Ascending aorta (tissue), 2 donors: ENCODE measurements at places on chromosomes 12 and 14. TPM values are rescaled to one million over a fixed set of nuclear protein-coding genes. Genes with fewer than 3 reads are reported as not detected.

RNASE3 gene
- total RNA-seq = not detected

TSPAN11 gene
- 5.2 TPM for total RNA-seq

ANKRD33 gene
- not detected for total RNA-seq

BEGAIN gene
- 5.9 TPM for total RNA-seq

MRPL42 gene
- total RNA-seq = 8.4 TPM

NCOR2 gene
- 134 TPM for total RNA-seq

FBXO21 gene
- total RNA-seq = 35.9 TPM

C14orf132 gene
- total RNA-seq = 23.9 TPM

CCNB1IP1 gene
- total RNA-seq = 12.6 TPM

MAP3K9 gene
- total RNA-seq = 0.96 TPM

RILPL2 gene
- 7.2 TPM for total RNA-seq

DNA sequence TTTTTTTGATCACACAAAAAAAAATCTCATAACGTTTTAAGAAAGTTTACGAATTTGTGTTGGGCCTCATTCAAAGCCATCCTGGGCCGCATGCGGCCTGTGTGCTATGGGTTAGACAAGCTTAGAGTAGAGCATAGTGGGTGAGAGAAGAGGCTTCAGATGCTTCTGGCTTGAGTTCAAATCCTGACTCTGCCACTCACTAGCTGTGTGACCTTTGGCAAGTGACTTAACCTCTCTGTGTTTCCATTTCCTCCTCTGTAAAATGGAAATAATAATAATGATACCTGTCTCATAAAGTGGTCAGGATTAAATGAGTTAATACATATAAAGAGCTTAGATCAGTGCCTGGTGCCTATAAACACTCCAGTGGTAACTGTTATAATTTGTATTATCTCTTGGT, 6.2 kb downstream of the P2RX4 start:
- no peak for DNase-seq

- DNase-seq = no peak
These were observed 76.5 kb downstream of the WNK1 start for GRCh38 chr12:828726-829395.

GRCh38 chr12:694734-695503, 31.7 kb upstream of the NINJ2 start:
- no peak for DNase-seq

- DNase-seq = no peak
These were observed 37.7 kb downstream of the YLPM1 start for GRCh38 chr14:74800780-74801179.

DNA sequence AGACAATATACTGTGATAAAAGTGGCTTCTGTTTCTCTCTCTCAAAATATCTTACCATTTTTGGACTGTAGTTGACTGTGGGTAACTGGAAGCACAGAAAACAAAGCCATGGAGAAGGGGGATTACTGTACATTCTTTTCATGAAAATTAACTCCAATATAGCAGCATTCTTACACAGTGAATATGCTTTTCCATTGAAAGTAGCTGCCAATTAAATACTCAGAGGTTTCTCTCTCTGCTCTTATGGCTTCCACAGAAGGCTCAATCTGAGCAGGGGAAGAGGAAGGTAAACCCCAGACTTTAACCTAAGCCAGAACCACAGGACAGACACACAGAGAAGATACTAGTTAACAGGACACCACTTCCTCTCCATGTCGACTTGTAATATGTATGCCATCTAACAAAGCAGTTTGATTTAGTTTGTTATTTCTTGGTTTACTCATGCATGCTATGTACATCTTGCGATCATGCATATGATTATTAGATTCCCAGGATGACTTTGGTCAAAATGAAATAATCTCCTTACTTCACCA, 150.2 kb downstream of the SSPN start:
- DNase-seq = no peak

DNA sequence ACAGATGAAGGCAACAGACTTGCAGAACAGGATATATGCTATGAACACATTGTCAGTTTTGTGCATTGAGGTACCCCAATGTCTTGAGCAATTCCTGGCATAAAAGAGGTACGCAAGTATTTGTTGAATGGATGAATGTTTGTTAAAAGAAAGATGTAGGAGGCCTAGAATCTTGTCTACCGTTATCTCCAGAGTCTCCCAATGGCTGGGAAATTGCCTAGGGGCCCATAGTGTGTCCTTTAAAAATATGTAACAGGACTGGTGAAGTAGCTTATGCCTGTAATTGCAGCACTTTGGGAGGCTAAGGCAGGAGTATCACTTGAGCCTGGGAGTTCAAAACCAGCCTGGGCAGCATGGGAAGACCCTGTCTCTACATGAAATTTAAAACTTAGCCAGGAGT, 20.4 kb upstream of the SPTSSA start:
- no peak for DNase-seq

DNA sequence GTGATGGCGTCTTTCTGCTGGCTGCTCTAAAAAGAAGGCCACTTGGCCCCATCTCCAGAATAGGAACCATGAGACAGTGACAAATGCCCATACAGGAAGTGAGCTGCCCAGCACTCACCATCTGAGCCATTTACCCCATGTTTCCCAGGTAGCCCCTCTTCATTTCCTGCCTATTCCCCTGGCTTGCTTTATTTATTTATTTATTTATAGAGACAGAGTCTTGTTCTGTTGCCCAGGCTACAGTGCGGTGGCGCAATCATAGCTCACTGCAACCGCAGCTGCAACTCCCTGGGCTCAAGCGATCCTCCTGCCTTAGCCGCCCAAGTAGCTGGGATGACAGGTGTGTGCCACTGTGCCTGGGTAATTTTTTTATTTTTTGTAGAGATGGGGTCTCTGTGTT, 71.2 kb downstream of the RIN3 start:
- no peak for DNase-seq

GRCh38 chr14:79809849-79810612, 401.3 kb downstream of the DIO2 start:
- no peak for DNase-seq

DNA sequence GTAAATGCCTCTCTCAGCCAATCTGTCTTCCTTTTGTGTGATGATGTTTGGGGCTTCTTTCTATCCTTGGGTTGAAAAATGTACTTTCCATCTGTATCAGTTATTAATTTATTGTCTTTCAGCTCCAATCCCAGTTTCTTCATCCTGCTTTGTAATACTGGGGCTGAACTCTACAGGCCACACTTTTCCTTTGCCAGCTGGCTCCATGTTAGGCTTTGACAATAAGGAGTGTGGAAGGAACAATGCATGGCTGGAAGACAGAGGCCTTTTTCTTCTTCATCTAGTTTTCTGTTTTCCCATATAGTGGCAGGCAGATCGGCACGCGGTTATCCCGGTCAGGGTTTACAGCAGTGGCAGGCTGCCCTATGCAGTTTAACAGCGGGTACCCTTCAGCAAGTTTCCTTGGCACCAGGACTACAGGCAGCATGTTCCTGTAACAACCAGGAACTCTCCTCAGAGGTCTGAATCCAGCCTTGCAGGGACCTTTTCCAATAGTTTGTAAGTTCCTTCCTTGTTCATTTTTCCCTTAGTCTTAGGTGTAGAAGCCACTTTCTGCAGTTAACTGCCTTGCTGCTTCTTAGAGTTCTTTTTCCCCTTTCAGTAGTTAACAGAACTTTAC, 38.5 kb upstream of the CRACR2A start:
- no peak for DNase-seq

DNA sequence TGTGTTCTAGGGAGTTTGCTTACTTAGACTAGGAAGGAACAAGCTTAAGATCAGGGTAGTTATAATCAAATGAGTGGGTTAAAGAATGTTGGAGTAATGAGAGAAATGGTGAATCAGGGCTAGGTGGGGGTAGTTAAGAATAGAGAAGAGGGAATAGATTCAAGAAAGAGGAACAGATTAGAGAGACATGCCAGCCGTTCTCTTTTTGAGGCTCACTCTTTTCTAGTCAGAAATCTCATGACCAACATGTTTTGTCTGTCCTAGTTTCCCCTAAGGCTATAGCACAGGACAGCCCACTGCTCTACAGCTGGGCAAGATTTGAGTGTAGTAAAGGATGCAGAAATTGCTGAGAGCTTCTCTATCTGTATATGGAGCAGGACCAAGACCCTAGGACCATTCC, 258.4 kb downstream of the AKAP6 start:
- no peak for DNase-seq

DNA sequence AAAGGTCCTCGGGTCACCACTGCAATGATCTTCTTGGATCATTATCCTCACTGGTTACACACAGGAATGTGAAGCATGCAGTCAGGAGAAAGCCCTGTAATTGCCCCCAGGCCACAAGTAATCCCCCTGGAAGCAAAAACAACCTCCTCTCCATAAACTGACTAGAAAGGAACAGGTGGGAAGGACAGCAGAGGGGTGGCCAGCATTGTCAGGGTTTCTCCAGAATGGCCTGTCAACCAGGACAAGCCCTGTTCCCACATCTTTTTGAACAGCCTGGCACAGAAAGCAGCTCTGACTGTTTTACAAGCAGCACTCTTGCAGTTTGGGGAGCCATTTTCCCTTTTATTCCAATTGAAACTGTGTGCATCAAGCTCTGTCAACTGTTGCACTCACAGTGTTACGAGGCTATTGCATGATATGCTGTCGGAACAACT, 36.1 kb downstream of the TMCC3 start:
- DNase-seq = no peak

DNA sequence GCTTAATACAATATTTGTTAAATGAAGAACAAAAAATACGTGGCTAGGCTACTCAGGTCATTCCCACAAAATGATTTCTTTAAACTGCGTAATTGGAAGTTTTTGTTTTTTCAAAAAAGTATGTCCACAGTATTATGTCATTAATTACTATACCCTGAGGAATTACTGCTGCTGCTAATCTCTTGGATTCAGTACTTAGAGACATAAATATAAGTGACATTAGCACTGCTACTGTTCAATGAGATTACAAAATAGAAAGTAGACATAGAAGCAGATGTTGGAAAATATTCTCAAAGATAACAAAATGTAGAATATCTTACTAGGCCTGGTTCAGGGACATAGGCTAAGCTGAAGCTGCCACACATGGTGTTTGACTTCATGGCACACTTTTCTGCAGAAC, 36.3 kb downstream of the HMGA2 start:
- no peak for DNase-seq

DNA sequence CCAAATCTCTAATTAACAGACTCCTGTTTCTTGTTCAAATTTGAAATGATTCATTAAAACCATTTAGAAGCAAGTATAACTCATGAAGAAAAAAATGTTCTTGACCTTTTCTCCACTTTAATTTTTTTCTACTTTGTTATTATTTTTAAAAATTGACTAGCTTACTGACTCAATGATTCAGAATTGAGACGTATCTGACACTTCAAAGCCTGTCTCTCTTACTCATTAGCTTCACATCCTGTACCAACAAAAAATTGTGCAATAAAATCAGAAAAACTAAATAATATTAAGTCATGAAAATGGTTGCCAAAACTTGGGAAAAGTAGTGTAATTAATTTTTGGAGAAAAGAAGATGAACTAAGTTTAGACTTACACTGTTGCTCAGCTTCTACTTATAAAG, 331.2 kb downstream of the SLC16A7 start:
- no peak for DNase-seq

DNA sequence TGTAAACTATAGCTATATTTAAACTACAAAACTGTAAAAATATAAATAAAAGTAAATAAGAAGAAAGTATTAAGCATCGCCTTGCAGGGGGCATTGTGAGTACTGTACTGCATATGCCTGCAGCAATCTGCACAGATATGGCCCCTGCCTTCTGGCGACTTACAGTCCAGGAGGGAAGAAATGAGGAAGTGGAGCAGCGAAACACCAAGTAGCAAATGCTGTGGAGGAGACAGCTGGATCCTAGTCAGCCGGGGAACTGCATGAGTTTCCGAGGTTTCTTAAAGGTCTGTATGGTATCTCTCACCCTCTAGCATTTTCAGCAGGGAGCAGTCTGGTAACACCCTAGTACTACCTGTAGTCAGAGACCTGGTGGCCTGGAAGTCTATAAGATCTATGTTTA, 256.9 kb downstream of the CACNA1C start:
- no peak for DNase-seq

DNA sequence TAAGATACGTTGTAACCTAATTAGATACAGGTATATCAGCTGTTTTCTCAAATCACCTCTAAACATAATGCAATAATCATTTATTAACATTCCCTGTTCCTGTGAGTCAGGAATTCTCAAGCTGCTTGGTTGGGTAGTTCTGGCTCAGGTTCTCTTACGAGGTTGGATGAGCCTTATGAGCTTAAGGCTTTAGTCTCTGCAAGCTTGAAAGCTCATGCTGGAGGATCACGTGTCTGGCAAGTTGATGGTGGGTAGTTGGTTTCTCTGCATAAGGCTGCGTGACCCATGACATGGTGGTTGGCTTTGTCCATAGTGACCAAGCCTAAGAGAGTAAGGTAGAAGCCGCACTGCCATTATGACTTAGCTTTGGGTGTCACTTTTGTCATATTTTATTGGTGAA, 62.0 kb downstream of the PLEKHA5 start:
- DNase-seq = no peak

- no peak for DNase-seq
These were observed 356.7 kb downstream of the LRIG3 start for GRCh38 chr12:58563621-58564020.

GRCh38 chr12:70964867-70965510, 44.5 kb upstream of the PTPRR start:
- no peak for DNase-seq

- DNase-seq = no peak
These were observed 54.9 kb upstream of the SCN8A start for GRCh38 chr12:51536159-51536558.

GRCh38 chr14:29650554-29651269, 276.9 kb downstream of the PRKD1 start:
- no peak for DNase-seq

DNA sequence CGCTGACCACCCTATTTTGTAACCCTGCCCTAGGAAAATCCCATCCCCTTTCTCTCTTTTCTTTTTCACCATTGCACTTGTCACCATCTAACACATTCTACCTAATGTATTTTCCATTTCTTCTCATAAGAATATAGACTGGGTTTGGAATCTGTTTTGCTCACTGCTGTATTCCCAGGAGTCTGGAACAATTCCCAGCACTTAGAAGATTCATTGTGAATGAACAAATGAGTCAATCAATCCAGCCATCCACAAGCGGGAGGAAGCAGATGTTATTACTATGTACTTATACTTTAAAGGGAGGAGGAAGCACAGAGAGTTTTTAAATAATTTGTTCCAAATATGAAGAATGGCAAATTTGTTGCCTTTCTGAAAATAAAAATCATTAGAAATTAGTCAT, 142.1 kb downstream of the KIF21A start:
- no peak for DNase-seq

- no peak for DNase-seq
These were observed 30.3 kb downstream of the ANO6 start for GRCh38 chr12:45246236-45246635.

DNA sequence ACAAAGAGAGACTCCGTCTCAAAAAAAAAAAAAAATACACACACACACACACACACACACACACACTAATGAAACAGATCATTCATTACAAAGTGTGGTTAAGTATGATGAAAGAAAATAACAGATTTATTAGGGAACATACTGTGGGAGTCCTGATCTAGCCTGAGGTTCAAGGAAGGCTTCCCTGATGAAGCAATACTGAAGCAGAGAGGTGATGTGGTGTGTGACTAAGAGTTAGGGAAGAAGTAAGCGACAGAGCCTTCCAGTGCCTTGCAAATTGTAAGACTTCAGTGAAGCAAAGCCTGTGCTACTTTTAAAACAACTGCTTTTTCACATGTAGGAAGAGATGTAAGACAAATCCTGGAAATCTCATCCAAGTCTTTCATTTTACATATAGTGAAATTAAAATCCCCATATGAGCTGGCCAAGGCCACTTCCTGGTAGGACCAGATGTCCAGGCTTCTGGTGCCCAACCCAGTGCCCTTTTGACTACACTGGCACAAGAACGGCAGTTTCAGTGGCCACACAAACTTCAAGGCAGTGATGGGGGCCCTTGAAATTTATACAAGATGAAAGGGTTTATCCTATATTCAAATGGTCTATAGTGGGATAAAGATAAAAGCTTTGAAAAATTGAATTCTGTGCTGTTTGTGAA, 86.2 kb downstream of the STON2 start:
- no peak for DNase-seq
